ENCODE measurements at places on chromosomes 3 and 15.

DNA sequence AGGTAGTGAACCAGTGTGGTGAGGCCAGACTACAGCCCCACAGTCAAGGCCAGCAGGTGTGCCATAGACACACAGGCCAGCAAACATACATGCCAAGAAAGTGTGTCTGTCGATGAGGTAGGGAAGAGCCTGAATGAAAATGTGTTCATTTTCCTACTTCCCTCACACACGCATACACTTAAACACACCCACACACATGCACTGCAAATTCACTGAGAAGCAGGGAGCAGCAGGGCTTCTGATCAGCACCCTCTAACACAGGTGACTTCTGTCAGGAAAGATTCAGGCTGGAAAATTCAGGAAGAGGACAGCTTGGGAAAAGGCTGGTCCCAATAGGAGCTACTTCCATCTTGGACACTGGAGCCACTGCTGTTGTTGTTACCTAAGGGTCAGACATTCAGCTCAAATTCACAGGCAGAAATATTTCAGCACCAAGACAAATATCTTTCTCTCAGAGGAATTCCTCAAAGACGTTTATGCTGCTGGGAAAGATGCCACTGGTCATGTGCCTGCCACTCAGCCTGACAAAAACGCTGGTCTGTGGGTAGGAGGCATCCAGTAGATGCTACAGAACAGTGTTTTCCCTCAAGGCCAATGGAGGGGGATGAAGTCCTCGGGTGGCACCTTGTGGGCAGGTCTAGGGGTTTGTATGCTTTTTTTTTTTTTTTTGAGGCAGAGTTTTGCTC is 40.9 kb upstream of the LARS2 start:
- no peak for DNase-seq
- H3K27me3 ChIP-seq, result no peaks in the 10 kb centered on the region
- no peak overlapping the region for H3K4me3 ChIP-seq
- H3K4me1 ChIP-seq, result no peaks in the 10 kb centered on the region

GRCh38 chr15:34818526-34818925 is 23.2 kb upstream of the ACTC1 start:
- H3K36me3 ChIP-seq, result no peaks in the 10 kb centered on the region
- no peak overlapping the region for H3K27ac ChIP-seq
- no peak overlapping the region for H3K4me3 ChIP-seq
- no peak for DNase-seq
- no peaks in the 10 kb centered on the region for H3K27me3 ChIP-seq

GRCh38 chr15:70396807-70397206 is 299.1 kb upstream of the TLE3 start:
- no peak overlapping the region for H3K4me3 ChIP-seq
- no peak overlapping the region for H3K27ac ChIP-seq
- H3K36me3 ChIP-seq, result no peaks in the 10 kb centered on the region

GRCh38 chr3:45980229-45980813 is 15.3 kb downstream of the FYCO1 start:
- H3K27me3 ChIP-seq, result no peaks in the 10 kb centered on the region
- H3K36me3 ChIP-seq, result peaks cover 35% of the 10 kb centered on the region
- no peak overlapping the region for H3K27ac ChIP-seq
- peaks cover 7% of the 10 kb centered on the region for H3K4me1 ChIP-seq
- DNase-seq, result no peak

DNA sequence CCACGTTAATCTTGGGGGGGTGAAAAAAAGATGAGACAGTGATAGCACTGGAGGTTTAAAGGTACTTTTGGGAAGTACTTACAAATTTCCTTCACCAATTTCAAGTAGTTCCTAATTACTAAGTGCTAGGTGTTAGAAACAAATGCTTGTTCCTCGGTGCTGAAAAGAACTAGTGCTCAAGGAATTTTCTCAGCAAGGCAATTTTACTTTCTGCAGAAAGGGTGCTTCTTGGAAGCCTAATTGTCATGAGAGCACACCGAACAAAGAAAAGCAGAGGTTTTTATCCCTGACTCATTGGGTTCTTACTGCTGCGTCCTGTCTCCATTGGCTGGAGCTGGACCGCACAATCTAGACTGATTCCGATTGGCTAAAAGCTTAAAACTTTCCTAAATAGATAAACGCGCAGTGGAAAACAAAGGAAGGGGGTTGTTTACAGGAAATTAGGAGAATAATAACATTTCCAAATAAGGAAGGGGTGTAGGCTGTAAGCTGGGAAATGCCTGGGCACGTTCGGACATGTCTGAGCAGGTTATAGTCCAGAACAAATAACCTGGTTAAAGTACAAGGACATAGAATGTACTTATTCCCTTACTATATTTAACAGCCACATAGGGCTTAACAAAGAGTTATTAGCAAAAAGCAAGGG is 49.6 kb downstream of the CHD2 start:
- no peaks in the 10 kb centered on the region for H3K27me3 ChIP-seq
- no peaks in the 10 kb centered on the region for H3K4me1 ChIP-seq
- no peak overlapping the region for H3K27ac ChIP-seq
- no peak overlapping the region for H3K4me3 ChIP-seq

DNA sequence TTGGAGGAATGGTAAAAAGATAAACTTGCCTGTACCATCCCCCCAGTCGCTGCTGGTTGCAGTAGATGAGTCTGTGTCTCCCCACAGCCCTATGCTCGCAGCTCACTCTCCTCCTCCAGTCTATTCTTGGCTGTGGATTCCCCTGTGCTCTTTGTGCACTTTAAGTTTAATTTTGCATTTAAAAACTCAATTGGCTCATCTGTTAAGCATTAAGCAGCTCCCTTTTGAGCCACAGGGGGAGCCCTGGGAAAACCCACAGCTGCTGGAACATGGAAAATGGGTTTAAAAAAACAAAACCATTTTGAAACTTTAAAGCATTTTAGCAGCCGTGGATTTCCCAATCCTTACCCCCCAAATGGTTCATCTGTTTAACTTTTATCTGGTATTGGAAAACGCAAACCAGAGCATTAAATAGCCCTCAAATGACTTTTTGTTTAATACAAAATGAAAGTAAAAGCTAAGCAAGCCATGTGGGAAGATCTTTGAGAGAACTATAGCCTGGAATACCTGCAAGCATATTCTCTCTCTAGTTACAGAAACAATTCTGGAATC is 536.9 kb downstream of the ZIC1 start:
- H3K4me1 ChIP-seq, result peaks cover 10% of the 10 kb centered on the region
- peak overlapping the region; percentile 44 for H3K27ac ChIP-seq
- H3K36me3 ChIP-seq, result no peaks in the 10 kb centered on the region
- no peaks in the 10 kb centered on the region for H3K27me3 ChIP-seq

Measured in liver (tissue), 10 donors.